ENCODE measurements at places on chromosomes 5 and 9. TPM values are rescaled to one million over a fixed set of nuclear protein-coding genes. Genes with fewer than 3 reads are reported as not detected.

DNA sequence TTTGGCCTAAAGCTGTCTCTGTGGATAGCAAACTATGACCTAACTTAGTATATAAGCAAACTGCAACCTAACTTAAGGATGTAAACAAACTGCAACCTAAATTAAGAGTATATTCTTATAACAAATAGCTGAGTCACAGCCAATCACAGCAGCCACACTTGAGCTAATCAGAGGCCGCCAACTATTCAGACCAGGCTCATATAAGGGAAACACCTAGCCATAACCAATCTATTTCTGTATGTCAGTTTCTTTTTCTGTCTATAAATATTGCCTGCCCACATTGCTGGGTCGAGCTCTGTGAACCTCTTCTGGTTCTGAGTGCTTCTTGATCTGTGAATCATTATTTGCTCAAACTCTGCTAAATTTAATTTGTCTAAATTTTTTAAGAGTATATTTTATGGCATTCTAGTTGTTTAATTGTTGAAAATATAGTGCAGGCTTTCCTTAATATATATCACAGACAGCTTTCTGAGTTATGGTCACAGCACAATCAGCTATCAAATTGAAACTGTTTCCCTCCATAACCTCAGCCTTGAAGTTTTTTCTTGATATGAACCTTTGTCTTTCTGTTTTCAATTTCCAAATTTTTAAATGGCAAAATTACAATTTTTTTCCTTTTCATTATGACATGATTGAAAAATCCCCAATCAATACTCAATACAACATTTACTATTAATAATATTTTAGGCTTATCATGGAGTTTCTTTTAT is 327.1 kb upstream of the NUDT12 start:
- no peak for DNase-seq

- DNase-seq: no peak
Measured at GRCh38 chr9:8395022-8395421, 595.4 kb upstream of the DMAC1 start.

DNA sequence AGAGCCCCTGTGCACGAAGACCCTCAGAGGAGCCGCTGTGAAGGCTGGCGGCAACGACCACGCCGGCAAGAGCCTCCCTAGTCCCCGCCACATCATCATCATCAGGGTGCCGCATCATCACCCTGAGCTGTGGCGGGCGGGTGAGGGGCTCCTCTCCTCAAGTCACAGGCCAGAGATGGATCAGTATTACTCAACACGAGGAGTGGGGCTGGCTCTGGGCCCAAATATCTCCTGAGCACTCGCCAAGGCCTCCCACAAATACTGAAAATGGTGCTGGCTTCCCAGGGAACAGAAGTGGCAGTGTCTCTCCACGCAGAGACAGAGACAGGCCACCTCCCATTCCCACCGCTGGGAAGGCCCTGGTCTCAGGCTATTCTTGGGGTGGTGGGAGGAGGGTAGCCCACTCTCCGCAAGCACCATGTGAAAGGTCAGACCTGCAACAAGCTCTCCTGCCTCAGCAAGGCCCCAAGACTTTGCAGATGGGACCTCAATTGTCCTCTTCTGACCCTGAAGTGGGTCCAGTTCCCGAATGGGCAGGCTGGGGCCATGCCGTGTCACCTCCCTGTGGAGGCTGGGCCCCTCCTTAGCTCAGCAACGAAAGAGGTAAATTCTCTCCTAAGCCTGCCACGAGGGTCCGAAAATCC is 39.3 kb upstream of the ZNF354A start:
- DNase-seq: no peak

GRCh38 chr5:145943674-145944121 is 7.3 kb downstream of the SH3RF2 start:
- DNase-seq: no peak

DHX29 gene
- total RNA-seq: 21.6 TPM

IL3 gene
- 69.7 TPM for total RNA-seq

PPP2R2B gene
- total RNA-seq: 2.3 TPM

DOCK2 gene
- 157 TPM for total RNA-seq

Measured in CD8-positive, alpha-beta memory T cell (primary cell).